Fibroblast of skin of back (primary cell): ENCODE measurements at places on chromosomes 6 and 20.

- DNase-seq, result peak; percentile 83
Observed at GRCh38 chr20:54123587-54124180, 50.1 kb downstream of the CYP24A1 start.

GRCh38 chr6:26483727-26484126, 16.4 kb upstream of the BTN1A1 start:
- DNase-seq, result no peak

DNA sequence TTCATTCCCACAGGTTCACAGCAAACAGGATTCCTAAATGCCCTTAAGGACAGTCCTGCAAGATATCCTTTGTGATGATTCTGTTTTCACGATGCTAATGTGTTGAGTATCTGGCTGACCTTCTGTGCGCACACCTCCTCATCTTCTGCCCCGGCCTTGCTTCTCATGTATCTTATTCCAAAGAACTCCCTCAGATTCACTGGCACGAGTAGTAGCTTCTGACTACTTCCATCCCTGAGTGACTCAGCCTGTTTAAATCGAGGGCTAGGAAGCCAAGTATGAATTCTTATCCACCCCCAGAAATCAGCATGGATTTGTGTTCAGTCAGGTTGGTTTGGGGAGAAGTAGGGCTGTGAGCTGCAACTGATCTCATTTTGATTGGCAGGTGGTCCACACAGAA, 190.2 kb upstream of the SNX9 start:
- peak; percentile 50 for DNase-seq

- no peak for DNase-seq
Observed at GRCh38 chr6:131568726-131569125, 4.3 kb upstream of the ARG1 start.

GRCh38 chr20:57306747-57307146, 22.9 kb upstream of the SPO11 start:
- DNase-seq, result no peak

DNA sequence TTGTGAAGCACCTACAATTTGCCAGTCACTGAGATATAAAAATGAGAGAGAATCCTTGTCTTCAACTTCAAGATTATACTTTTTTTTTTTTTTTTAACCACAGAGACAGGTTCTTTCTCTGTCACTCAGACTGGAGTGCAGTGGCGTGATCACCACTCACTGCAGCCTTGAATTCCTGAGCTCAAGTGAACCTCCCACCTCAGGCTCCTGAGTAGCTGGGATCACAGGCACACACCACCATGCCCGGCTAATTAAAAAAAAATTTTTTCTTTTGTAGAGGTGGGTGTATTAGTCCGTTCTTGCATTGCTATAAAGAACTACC, 51.6 kb upstream of the PMEPA1 start:
- no peak for DNase-seq

DNA sequence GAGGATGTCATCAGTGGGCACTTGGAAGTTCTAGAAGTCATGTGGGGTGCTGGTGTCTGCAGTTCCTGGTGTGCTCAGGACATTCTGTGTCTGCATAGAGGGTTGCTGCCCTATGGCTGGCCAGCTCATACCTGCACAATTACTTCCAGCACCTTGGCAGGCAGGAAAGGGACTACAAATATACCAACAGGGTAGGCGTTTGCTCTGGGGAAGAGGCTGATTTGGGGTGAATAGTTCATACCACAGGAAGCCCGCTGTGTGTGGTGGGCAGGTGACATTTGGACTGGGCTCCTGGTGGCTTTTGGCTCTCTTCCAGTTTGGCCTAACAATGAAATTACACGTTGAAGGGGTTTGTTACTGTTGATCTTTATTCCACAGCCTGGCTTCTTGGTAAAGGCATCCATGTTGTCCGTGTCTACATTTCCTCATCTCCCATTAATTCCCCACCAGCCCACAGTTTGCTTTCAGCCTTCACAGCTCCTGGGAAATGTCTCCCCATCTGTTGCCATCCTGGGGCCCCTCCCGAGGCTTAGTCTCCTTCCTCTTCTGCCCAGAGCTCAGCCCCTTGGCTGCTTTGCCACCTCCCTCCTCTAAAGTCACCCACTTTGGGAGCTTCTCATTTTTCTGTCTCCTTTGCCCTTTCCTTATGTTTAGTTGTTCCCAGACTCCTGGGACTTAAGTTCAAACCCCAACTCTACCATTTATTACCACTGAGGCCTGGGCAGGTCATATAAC, 88.1 kb downstream of the RSPH3 start:
- no peak for DNase-seq

DNA sequence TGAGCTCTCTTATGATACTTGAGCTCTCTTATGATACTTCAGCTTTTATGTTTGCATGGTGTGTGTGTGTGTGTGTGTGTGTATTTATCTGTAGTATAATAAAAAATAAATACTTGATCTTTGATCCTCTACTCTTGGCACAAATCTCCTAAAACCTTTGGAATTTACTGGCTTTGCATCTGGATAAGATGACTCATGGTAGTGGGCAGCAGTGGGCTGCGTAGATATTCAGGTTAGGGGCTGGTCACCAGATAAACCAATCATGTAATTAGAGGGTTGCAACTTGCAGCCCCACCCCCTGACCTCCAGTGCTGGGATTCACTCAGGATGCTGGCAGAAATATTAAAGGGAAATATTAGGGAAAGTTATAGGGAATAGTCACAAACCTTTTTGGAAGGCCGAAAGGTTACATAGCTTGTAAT, 151.9 kb upstream of the COL21A1 start:
- no peak for DNase-seq

DNA sequence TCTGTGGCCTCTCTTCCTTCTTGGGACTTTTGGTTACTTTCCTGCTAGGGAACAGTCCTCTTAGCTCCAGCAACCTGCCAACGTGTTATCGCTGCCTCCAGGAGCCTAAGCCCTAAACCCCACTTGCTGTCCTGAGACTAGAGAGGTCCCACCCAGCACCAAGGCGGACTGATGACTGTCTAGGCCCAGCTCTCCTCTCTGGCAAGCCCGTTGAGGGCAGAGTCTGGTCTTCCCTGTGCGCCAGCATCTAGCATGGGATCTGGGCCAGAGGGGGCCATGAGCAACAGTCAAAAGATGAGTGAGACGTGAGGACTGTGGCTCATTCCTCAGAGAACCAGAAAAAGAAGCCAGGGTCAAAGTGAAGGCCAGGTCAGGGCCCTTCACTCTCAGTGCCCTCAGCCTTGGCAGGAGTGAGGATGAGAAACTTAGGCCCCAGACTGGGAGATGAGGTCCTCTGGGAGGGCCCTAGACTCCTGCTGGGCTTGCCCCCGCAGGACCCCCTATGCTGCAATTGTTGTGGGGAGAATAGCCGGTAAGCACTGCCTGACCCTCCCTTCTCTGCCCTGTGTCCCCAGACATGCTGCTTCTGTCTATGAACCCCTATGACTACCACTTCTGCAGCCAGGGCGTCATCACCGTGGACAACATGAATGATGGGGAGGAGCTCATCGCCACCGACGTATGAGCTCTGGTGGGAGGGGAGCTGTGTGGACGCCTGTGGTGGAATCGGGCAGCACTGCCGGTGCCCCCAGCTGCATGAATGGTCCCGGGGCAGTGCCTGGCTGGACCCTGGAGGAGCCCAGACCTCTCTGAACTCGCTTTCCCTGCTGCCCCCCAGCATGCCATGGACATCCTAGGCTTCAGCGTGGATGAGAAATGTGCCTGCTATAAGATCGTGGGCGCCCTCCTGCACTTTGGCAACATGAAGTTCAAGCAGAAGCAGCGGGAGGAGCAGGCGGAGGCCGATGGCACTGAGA, 30.9 kb downstream of the MYH7B start:
- DNase-seq, result no peak

- no peak for DNase-seq
Observed at GRCh38 chr6:164926686-164927085, 382.7 kb downstream of the C6orf118 start.

GRCh38 chr6:113055998-113056397, 708.9 kb downstream of the RFPL4B start:
- DNase-seq, result no peak

DNA sequence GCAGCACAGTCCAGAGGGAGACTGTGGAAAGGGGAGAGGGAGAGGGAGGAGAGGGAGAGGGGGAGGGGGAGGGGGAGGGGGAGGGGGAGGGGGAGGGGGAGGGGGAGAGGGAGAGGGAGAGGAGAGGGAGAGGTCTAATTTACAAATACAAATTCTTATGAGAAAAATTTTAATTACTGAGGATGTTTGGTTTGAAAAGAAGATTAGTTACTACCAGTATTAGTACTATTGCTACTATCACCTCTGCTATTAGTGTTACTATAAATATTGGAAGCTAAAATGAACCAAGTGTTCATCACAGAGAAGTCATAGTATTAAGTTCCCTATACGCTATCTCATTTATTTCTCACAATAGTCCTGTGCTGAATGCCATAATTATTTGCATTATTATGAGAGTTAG, 14.3 kb upstream of the TSBP1 start:
- no peak for DNase-seq

GRCh38 chr20:19738951-19739350, 19.1 kb upstream of the RIN2 start:
- DNase-seq, result no peak

DNA sequence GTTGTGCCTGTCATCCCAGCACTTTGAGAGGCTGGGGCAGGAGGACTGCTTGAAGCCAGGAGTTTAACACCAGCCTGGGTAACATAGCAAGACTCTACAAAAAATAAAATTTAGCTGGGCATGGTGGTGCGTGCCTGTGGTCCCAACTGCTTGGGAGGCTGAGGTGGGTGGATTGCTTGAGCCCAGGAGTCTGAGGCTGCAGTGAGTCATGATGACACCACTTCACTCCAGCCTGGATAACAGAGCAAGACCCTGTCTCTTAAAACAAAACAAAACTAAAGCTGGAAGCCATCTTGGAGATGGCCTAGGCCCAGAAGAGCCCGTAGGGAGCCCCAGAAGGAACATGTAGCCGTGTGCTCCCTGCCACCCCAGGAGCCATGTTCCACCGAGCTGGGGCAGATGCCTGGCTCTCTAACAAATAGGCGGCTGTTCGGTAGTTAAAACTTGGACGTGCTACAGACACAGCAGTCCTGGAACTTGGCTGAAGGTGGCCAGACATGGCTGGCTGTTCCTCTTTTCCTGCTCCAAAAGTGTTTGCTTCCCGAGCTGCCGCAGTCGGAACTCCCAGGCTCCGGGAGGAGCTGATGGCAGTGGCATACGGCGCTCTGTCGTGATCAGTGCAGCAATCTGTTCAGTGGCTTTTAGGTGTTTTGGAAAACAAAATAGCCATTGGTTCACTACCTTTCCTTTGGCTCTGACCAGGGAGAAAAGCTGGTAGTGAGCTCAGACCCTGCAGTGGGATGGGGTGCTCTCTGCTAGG, 37.0 kb downstream of the DYNLT1 start:
- DNase-seq, result peak; percentile 13

GRCh38 chr6:101799531-101799930, 406.0 kb downstream of the GRIK2 start:
- no peak for DNase-seq

DNA sequence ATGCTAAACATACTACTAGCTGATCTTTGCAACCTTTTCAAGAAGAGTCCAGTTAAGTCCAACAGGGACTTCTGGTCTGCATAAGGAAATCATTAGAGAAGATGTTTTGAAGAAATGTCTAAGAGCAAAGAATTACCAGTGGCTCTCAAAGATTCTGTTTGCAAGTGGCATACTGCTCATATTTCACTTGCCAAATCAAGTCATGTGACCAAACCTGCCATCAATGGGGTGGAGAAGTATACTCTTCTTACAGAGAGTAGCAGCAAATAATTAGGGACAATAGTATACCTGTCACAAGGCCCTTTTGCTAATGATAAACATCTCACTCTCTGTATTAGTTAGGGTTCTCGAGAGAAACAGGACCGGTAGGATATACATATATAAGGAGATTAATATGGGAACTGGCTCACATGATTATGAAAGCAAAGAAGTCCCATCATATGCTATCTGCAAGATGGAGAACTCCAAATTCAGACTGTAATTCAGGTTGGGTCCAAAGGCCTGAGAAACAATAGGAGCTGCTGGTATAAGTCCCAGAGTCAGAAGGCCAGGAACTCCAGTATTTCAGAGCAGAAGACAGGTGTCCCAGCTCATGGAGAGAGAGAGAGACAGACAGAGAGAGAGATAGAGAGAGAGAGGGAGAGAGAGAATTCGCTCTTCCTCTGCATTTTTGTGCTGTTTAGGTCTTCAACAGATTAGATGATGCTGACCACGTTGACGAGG, 111.5 kb downstream of the LCA5 start:
- DNase-seq, result no peak

DNA sequence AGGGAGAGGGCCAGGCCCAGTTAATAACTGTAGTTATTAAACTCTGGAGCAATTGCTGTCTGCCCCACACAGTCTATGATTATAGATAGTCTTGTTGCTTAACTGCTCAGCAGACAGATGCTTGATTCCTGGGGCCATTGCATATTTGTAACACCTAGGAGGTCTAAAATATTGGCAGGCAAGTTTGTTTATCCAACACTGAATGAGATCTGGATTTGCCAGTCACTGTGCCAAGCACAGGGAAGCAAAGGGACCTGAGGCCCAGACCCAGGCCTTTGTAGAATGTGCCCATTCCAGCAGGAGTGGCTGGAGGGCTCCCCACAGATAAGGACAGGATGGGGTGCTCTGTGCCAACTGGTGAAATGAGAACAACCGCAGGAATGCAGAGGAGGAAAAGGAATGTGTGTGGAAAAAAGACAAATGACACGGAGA, 17.6 kb upstream of the ENTPD6 start:
- DNase-seq, result peak; percentile 30

- DNase-seq, result no peak
Observed at GRCh38 chr20:547394-547793, 3.8 kb upstream of the CSNK2A1 start.

GRCh38 chr6:122042960-122043735, 356.3 kb upstream of the HSF2 start:
- DNase-seq, result no peak

GRCh38 chr20:56826306-56826704, 197.2 kb downstream of the TFAP2C start:
- peak; percentile 16 for DNase-seq

DNA sequence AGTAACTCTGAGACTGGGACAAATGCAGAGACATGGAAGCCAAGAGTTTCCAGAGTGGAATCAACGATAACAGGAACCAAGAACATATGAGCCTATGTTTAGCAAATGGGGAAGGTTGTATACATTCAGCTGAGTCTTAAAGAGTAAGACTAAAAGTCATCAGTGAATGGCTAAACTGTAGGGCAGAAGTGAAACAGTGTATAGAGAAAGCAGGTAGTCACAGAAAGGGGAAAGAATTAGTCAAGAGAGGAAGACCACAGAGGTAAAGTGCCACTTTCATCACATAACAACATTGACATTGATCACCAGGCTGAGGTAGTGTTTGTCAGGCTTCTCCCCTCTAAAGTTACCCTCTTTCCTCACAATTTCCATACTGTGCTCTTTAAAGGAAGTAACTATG, 306.5 kb upstream of the SPTLC3 start:
- no peak for DNase-seq

DNA sequence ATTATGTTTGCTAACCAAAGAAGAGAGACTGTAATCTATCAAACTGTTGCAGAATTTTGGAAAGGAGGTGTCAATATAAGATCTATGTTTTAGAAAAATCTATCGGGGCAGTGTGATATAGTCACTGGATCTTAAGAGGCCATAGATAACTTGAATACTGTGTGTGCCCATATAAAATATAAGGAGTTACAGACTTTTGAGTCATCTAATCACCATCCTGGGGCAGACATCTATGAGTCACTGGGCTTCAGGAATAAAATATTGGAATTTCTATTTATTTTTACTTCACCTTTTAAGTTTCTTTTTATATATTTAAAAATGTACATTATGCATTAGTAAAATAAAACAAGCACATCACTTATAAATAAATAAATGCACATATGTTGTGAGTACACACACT, 509.3 kb upstream of the MAN1A1 start:
- DNase-seq, result peak; percentile 17

GRCh38 chr6:15522856-15523529, 139.8 kb downstream of the DTNBP1 start:
- DNase-seq, result no peak

- DNase-seq, result no peak
Observed at GRCh38 chr6:33836806-33837469, 33.1 kb upstream of the MLN start.
